M059J (cell line): ENCODE measurements at places on chromosomes 1 and 21. TPM values are rescaled to one million over a fixed set of nuclear protein-coding genes. Genes with fewer than 3 reads are reported as not detected.
A peak's percentile ranks its signal among the peaks of the same experiment; 100 is the strongest.

GRCh38 chr1:108828074-108828961, 28.6 kb downstream of the AKNAD1 start:
- peak; percentile 93 for DNase-seq

DNA sequence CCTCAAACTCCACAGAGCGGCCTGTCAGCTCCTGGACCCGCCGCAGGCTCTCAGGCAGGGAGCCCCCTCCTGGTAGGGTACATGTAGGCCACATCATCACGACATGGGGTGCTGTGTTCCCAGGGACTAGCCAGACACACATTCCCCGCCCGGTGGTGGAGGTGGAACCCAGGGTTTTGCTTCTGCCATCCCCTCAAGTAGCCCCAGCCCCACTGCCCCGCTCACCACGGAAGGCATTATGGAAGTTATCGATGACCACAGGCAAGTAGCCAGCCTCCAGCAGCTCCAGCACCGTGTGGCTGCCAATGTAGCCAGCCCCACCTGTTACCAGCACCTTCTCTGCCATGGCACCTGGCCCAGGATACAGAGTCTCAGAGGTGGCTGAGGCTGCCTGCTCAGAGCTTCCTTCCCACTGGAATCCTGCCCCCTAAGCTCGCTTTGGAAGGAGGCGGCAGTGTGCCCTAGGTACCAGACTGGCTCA, 1.9 kb downstream of the GALE start:
- no peak for DNase-seq

GRCh38 chr1:1591452-1591851, 8.5 kb downstream of the FNDC10 start:
- peak; percentile 47 for DNase-seq

Gene CCDC190
- 1.7 and 4.0 TPM in 2 replicates for total RNA-seq

DNA sequence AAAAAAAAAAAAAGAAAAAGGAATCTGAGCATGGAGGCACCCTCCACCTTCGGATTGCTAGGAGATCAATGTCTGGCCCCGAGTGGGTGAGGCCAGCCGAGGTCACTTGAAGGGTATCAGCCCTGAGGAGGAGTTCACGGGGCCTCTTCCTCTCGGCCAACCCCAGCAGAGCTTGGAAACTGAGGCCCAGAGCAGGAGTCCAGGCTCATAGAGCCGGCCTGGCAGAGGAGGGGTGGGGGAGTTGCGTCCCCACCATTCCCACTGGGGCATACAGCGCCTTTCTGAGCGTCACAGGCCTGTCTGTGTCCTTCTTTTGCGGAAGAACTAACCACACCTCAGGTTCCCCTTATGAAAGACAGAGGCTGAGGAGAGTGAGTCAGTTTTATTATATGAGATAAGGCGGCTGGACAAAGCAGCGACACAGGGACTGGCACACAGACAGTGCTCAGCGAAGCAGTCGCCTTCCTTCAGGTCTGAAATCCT, 17.1 kb upstream of the EPHA2 start:
- DNase-seq, result peak; percentile 94

GRCh38 chr1:48943826-48944225, 167.1 kb upstream of the BEND5 start:
- no peak for DNase-seq

DNA sequence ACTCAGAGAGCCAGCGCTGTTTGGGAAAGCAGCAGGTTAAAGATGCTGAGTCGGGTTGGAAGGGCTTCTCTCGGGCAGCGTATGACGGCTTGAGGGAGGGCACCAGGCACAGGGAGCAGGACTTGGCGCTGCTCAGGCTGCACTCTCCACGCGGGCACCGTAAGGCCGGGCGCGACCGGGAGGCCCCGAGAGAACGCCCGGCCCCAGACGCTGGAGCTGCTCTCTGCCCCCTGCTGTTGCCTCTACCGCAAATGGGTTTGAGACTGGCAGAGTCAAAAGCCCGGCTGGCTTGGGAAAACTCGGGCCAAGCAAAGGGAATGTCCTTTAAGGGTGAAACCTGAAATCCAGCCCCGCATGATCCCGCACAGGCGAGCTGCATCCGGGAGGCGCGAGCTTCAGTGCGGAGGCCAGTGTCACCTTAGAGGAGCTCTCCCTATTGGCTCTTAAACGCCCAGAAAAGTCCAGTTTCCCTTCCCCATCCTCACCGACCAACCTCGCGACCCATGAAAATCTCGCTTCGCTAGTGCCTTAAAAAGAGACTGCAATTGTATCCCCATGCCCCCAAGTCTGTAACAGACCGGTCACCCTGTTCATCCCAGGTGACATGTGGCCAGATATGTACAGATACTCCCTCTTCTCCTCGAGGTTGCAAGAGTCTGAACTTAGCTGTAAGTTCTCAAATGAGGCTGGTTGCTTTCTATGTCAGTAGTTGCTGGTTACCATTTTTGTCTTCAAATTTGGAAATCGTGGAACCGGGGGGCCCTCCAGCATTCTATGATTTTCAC, 1.1 kb downstream of the PRRX1 start:
- peak; percentile 57 for DNase-seq

DNA sequence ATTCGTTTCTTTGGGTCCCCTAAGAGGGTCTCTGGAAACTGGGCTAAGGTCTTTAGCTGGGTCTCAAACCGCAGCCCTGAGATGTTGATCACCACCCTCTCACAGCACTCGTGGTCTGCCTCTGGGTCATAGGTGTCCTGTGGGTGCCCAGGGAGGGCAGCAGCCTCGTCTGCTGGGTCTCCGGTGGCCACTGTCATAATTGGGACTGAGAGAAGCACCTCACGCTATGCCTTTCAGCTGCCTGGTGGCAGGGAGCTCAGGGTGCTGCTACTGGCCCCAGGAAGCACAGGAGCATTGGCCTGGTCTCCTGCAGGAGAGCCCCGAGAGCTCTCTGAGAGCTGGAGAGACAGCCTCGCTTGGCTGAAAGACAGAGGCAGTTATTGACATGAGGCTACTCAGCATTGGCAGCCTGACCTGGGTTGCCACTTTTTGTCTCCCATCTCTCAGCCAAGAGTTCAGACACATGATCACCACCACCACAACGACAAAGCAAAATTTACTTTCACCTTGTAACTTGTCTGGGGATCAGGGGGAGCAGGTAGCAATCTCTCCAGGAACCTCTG, 1.5 kb downstream of the KCNA2 start:
- no peak for DNase-seq

Gene SLC26A9
- total RNA-seq, result 0.07 TPM in 1 of 2 replicates, not detected in the other

- no peak for DNase-seq
Measured at GRCh38 chr1:81183051-81183450, 617.7 kb upstream of the ADGRL2 start.

Gene KRTAP10-10
- not detected in 2 replicates for total RNA-seq

Gene PLCH2
- not detected in 2 replicates for total RNA-seq

GRCh38 chr1:150557813-150558212, 8.6 kb downstream of the ADAMTSL4 start:
- DNase-seq, result no peak

Gene SLFNL1
- total RNA-seq, result 0.15 TPM in 1 of 2 replicates, not detected in the other

Gene TP73
- total RNA-seq, result 0.42 and 0.91 TPM in 2 replicates

Gene FCER1G
- total RNA-seq, result not detected in 2 replicates

GRCh38 chr1:62726011-62726442, 37.8 kb upstream of the DOCK7 start:
- DNase-seq, result peak; percentile 50

Gene BRINP2
- total RNA-seq, result 0.17 TPM in 1 of 2 replicates, not detected in the other

- DNase-seq, result no peak
Measured at GRCh38 chr1:61100578-61100977, 18.2 kb downstream of the NFIA start.

Gene GNAT2
- total RNA-seq, result 0.12 TPM in 1 of 2 replicates, not detected in the other

DNA sequence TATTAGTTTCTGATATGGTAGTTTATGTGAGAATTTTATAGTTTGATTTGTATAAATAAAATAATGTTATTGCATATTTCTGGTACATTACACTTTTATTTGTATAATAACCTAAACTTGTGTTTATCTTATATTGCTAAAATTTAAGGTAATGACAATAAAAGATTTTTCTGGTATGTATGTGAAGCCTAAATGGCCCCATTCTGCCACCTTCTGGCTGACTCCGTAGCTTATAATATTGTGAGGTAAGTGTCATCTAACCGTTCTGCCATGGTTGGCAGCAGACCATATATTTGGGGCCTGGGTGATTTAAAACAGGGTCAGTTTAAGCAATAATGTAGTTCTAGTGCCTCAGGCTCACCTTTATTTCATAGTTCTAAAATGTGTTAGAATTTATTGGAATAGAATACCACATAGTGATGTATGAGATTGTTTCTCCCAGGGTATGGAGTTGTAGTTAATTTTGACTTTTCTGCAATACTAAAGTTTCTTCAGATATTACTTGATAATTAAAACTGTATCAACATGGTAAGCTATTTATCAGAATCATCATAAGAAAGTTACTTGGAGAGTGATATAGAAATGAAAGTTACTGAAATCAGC, 21.2 kb upstream of the PRKACB start:
- DNase-seq, result peak; percentile 61

GRCh38 chr1:99566290-99567021, 79.5 kb upstream of the PALMD start:
- DNase-seq, result no peak

Gene PIGR
- 0.10 TPM in 1 of 2 replicates, not detected in the other for total RNA-seq

DNA sequence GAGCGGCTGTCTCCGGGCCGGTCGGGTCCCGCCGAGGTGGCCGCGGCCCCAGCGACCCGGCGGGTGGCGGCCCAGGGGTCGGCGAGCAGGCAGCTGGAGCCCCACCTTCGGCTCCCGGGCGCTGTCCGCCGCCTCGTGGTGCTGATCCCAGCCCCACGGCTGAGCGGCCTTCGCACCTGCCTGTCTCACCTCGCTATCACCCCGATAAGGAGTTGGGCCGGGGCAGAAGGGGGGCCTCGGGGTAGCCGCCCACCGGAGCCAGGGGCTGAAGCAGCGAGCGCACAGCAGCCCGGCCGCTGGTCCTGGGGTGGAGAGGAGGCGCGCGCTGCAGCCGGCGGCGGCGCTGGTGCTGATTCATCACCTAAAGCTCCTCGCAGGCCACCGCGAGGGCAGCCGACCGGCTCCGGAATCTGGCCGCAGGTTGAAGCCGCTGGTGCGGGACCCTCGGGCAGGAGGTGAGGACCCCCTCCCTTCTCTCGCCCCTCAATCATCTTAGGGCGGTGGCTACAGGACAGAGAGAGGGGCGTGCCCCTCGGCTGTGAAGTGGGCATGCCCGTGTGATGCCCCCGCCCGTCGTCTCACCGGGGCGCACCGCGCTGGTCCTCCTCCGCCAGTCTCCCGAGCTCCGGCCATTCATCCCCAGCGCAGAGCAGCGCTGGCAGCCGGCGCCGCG, 575 bp downstream of the TRIM67 start:
- peak; percentile 54 for DNase-seq
